ENCODE measurements at places on chromosomes 2 and 18.

DNA sequence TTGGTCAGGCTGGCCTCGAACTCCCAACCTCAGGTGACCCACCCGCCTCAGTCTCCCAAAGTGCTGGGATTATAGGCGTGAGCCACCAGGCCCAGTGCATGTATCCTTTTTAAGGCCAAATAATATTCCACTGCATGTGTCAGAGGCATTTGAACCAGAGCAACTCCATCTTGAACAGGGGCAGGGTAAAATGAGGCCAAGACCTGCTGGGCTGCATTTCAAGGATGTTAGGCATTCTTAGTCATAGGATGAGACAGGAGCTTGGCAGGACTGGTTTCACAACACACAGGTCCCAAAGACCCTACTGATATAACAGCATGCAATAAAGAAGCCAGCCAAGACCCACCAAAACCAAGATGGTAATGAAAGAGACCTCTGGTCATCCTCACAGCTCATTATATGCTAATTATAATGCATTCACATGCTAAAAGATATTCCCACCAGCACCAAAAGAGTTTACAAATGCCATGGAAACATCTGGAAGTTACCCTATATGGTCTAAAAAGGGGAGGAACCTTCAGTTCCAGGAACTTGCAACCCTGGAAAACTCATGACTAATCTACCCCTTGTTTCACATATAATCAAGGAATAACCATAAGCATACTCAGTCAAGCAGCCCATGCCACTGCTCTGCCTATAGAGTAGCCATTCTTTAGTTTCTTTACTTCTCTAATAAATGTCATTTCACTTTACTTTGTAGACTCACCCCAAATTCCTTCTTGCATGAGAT is 204.6 kb downstream of the RAB3GAP1 start:
- no peak for DNase-seq

- no peak for DNase-seq
Observed at GRCh38 chr2:218137514-218137913, 11.7 kb downstream of the CXCR2 start.

GRCh38 chr18:78820161-78820834 is 159.3 kb upstream of the SALL3 start:
- DNase-seq = no peak

- no peak for DNase-seq
Observed at GRCh38 chr2:239778861-239779558, 246.1 kb downstream of the NDUFA10 start.

DNA sequence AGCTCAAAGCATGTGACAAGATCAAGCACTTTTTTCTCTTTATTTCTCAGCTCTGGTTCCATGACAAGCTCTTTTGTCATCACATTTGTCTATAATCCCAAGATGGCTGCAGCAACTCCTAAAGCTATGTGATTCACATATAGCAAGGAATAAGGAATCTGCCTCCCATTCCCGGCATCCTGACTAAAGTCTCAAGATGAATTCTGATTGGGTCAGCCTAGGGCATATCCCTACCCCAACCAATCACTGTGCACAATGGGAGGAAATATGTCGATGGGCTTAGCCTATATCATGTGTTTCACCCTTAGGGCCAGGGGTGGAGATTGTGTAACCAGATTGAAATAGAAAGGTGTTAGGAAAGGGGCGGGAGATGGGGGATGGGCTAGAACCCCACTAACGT is 23.1 kb upstream of the COLEC12 start:
- no peak for DNase-seq
